CD4-positive, alpha-beta memory T cell (primary cell): ENCODE measurements at places on chromosomes 5 and 9.

GRCh38 chr5:117089001-117089400 lies 514.4 kb upstream of the SEMA6A start:
- DNase-seq = no peak

- no peak for DNase-seq
Measured at GRCh38 chr5:67310169-67310568, 113.6 kb upstream of the CD180 start.

GRCh38 chr5:93995126-93995621 lies 253.8 kb upstream of the POU5F2 start:
- DNase-seq = no peak

DNA sequence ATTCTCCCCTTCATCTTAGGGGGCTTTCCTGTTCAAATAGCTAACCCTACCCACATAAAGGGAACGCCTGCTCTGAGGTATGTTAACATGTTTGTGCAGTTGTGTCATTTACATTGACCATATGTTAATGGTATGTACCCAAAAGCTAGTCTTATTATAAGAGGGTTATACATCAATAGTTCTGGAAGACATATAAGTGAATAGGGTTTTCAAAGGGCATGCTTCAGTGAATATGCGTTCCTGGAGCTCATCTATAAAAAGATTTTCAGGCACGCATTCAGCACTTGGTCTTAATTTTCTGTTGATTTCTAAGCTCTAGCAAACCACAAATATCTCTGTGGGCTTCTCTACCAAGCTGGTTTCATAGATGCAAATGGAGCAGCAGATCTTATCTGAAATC lies 766.1 kb downstream of the IRX1 start:
- DNase-seq = no peak

DNA sequence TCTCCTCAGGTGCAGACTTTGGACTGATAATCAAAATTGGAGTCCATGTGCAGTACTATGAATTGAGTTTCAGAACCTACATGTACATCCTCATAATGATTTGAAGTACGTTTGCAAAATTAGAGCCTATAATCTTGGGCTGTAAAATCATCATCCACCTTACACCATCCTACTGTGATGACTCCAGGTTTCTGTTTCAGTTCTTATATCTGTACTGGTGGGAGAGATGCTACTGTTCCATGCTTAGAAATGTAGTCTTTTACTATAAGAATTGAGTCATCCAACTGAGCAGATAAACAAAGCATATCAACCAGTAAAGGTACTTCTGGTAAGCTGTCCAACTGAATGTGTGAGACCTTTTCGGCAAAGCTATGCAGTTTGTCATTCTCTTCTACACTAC lies 586.3 kb upstream of the FAM174A start:
- DNase-seq = no peak

- no peak for DNase-seq
Measured at GRCh38 chr5:115325296-115325959, 29.0 kb upstream of the CCDC112 start.

- peak; percentile 35 for DNase-seq
Measured at GRCh38 chr9:7844242-7844641, 44.7 kb upstream of the DMAC1 start.

DNA sequence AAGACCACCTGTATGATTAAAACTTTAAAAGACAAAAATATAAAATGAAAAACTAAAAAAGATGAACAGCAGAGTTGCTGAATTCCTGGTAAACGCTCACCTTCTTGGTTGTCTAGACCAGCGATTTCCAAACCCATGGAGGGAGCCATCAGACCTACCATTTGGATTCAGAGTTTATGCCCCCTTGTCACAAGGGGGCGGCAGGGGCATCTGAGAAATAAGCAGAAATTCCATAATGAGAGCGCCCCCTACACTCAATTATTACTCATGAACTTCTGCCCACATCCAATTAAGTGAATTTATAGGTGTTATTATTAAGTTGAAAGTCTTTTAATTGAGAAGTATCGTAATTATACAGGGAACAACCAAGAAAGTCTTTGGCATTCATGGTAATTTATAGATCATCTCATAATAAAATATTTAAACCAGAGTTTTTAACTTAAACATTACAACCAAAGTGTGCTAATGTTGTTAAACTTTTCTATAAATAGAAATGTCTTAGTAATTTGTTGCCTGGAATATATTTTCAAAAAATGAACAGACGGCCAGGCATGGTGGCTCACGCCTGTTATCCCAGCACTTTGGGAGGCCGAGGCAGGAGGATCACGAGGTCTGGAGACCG lies 35.2 kb upstream of the SPATA31C2 start:
- DNase-seq = no peak

GRCh38 chr9:133737071-133737773 lies 930 bp downstream of the SARDH start:
- no peak for DNase-seq

- DNase-seq = no peak
Measured at GRCh38 chr5:95448789-95449188, 57.6 kb downstream of the FAM81B start.

GRCh38 chr5:167852515-167852914 lies 438.9 kb upstream of the WWC1 start:
- no peak for DNase-seq

GRCh38 chr5:67297376-67297775 lies 100.8 kb upstream of the CD180 start:
- no peak for DNase-seq

GRCh38 chr9:131473891-131474290 lies 28.8 kb upstream of the POMT1 start:
- no peak for DNase-seq

DNA sequence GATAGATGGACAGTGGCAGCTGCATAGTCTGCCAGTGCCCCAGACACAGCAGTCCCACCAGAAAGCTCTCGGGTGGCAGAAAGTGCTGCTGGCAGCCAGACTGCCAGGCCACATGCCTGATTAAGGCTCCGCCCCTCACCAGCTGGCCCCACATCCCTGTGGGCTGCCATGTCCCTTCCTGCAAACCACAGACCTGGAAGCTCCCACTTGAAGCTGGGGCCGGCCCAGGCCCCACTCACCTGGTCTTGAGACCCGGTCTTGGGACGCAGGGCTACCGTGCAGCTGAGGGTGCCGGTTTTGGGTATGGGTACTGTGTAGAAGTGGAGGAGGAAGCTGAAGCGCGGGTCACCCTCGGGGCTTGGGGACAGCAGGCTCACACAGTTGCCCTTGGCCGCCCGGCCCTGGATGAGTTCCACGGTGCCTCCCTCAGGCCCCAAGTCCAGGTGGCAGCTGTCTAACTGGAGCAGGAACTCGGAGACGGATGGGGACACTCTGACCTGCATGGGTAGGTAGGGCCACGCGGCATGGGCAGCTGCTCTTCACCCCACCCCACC lies 15.3 kb downstream of the FPGS start:
- no peak for DNase-seq

GRCh38 chr9:36148311-36149051 lies 11.9 kb downstream of the GLIPR2 start:
- DNase-seq = peak; percentile 61

- no peak for DNase-seq
Measured at GRCh38 chr9:105425816-105426433, 21.9 kb upstream of the FSD1L start.

- no peak for DNase-seq
Measured at GRCh38 chr5:1507457-1507856, 16.3 kb downstream of the LPCAT1 start.

DNA sequence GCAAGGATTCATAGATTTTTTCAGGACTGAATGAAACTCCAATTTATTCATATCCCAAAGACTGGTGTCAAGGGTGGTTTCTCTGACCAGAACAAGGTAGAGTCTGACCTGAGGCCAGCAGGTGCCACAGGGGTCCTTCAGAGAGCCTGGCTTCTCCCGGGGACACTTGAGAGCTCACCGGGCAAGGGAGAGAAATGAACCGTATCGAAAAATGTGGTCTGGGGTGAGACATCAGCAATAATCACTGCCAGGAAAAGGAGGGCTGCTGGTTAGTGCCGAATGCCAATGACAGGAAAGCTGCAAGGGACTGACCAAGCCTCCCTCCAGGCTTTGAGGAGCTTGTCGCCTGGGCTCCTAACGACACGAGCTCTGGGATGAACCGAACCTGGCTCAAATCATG lies 142.7 kb downstream of the TTLL11 start:
- no peak for DNase-seq

DNA sequence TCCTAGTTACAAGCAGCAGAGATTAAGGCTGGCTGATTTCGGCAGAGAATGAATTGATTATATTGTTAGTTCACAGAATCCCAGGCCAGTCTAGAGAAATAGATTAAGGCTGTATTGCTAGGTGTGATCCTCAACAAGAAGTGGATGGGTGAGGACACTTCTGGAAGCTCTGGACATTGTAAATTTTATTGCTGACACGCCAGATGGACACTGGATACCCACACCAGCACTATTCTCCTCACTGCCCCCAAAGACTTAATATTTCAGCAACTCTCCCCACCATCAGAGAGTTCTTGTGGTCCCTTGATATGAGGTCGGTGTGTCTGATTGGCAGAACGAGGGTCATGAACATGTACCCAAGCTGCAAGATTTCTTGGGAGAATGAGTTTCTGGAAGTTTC lies 171.6 kb upstream of the EGFLAM start:
- no peak for DNase-seq

DNA sequence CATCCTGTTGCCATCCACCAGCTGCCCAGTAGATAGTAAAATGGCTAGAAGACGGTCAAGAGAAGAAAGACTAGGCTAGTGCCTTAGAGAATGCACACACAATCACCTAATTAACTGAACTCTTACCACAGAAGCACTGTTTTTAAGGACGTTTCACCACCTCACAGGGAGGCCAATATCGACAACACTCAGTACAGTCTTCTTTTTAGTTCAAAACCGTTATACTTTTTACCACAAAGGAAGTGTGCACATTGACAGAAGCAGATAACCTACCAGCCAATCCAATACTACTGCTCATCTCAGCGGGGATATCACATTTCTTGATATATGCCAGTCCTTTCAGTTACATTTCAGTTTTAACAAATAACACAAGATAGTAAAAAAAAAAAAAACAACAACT lies 122.3 kb downstream of the GNAQ start:
- DNase-seq = peak; percentile 64

GRCh38 chr5:169095976-169096375 lies 205.0 kb downstream of the SLIT3 start:
- no peak for DNase-seq

GRCh38 chr9:137674307-137674975 lies 55.6 kb downstream of the EHMT1 start:
- DNase-seq = no peak

GRCh38 chr5:38341056-38341455 lies 82.7 kb downstream of the EGFLAM start:
- DNase-seq = no peak

DNA sequence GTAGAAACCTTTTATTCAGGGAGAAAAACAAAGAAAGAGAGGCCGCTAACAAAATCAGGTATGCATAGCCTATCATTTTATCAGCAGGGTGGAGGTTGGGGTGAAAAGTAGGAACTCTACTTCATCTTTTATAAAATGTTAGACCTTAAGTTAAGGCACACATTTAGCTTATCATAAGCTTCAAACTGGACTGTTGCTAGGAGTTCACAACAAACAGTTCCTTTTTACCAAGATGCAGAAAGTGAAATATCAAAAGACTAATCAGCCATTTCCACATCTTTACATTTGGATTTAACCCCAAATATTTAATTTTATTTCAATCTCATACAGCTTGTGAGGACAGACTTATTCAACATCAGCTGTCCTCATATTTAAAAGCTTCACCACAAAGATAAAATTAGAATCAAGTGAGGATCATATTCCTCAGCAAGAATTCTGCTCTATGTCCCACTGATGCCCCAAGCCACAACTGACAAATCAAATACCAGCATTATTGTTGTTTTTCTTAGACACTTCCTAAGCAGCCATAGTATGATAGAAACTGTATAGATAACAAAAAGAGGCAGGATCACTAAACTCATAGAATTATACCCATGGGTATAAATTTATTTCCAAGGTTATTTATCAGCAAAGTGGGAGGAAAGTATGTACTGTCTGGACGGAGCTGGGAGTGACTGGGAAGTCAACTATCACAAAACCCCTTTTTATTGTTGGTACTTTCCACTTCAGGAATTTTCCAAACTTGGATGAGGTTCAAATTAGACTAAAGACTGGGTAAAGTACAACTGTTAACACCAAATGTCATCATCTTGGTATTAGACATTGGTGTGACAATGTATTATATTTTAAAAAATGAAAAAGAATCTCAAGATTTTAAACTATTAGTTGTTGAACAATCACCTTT lies 29.9 kb upstream of the MYOT start:
- DNase-seq = no peak

DNA sequence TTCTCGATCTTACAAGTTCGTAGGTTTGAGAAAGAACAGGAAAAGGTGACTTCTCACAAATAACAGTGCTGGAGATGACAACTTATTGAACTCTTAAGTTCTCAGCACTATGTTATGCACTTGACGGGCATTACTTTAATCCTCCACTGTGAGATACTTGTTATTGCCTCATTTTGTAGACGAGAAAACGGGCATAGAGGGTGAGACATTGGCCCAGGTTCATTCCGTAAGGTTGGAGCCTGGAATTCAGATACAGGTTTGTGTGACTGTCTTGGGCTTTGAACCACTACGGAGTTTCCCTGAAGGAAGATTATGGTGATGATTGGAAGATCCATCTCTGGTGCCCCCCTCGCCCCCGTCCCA lies 657 bp downstream of the MAT2B start:
- no peak for DNase-seq

DNA sequence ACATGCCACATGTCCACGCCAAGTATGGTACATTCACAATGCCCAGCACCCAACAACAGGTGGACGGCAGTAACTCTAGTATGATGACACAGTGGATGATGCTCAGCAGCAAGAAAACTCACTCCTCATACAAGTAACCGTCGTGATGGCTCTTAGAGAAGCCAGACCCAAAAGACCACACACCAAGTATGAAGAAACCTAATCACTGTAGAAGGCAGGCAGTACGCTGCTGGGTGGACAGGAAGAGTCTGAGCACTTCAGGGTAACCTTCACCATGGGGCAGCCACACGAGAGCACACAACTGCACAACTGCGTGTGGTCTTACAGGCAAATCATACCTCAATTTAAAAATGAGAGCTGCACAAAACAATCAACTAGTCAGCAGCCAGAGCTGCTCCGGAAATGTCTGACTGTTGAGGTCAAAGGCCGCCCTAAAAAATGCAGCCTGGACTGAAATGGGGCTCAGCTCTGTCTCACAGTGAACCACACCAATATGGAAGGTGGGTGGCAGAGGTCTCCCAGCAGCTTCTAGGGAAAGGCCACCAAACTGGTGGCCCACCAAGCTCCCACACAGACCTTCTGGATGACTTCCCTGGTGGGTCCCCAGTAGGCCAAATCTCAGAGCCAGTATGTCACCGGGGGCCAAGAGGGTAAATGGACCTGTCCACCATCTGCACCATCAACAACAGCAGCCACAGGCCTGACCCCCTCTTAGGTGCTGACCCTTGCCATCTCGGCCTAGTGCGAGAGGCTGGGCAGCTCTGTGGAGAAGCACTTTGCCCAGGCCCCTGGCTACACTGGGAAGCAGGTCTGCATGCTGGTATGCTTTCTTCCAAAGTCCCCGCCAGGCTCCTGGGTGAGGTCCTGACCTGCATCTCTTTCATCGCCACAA lies 17.8 kb downstream of the BICD2 start:
- DNase-seq = no peak

DNA sequence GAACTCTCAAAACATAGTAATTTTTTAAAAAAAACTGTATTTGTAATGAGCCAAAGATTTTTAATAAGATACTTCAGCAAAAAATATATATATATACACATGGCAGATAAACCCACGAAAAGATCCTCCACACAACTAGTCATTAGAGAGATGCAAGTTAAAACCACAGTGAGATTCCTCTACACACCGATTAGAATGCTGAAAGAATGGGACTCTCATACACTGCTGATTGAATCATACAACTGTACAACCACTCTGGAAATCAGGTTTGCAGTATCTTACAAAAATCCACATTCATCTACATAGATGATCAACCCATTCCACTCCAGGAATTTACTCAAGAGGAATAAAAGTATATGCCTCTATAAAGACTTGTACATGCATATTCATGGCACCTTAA lies 43.7 kb downstream of the RASEF start:
- DNase-seq = no peak
